ENCODE measurements at places on chromosomes 16 and 17.

GRCh38 chr17:72477491-72477890, 356.7 kb downstream of the SOX9 start:
- DNase-seq = no peak

- DNase-seq = peak; percentile 4
Measured at GRCh38 chr17:7636163-7636562, 6.2 kb downstream of the SHBG start.

- peak; percentile 58 for DNase-seq
Measured at GRCh38 chr17:48954300-48954755, 9.7 kb upstream of the SNF8 start.

DNA sequence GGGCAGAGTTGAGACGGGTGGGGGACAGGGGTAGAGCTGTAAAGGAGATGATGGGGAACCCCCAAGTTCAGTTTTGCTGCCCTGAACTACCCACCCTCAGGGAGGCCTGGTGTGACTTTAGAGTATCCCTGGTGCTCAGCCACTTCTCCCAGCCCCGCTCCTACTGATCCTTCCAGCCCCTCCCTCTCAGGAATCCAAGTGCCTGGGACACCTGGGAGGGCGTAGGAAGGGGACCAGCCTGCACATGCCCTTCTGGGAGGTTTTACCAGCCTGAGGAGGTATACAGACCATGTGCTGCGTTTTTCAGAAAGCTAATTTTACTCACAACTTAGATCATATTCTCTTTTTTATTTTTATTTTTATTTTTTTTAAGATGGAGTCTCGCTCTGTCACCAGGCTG, 4.1 kb downstream of the ST6GALNAC2 start:
- no peak for DNase-seq

DNA sequence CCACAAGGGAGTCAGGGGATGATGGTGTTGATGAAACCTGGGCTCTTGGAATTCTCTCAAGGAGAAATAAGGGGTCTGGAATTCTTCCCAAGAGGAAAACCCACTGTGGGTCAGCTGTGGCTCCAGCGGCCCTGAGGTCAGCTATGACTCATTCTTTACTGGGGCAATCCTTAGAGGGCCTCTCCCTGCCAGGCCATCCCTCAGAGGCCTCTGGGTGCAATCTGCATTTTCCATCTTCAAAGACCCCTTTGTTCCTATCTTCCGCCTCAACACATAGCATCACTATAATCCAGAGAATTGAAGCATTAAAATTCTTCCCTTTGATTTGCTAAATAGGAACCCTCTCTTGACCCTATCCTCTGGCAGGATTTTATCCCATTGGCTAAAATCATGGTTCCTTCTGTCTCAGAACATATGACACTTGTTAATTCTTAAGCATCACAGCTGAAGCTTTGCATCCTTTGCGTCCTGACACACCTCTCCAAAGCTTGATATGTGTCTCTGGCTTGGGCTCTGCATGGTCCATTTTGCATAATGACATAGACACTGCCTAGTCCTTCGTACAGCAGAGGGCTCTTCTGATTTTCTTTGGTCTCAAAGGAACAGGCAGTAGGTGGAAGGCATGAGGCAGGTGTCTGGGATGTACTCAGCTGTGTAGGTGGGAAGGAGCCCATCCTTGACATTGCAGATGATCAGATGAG, 4.4 kb upstream of the KRT37 start:
- no peak for DNase-seq

GRCh38 chr17:6551869-6552531, 4.4 kb downstream of the PITPNM3 start:
- DNase-seq = no peak

- no peak for DNase-seq
Measured at GRCh38 chr17:59415397-59415796, 83.9 kb downstream of the YPEL2 start.

- no peak for DNase-seq
Measured at GRCh38 chr16:24073321-24073720, 182.8 kb upstream of the CACNG3 start.

- no peak for DNase-seq
Measured at GRCh38 chr17:82684228-82684841, 14.2 kb downstream of the RAB40B start.

DNA sequence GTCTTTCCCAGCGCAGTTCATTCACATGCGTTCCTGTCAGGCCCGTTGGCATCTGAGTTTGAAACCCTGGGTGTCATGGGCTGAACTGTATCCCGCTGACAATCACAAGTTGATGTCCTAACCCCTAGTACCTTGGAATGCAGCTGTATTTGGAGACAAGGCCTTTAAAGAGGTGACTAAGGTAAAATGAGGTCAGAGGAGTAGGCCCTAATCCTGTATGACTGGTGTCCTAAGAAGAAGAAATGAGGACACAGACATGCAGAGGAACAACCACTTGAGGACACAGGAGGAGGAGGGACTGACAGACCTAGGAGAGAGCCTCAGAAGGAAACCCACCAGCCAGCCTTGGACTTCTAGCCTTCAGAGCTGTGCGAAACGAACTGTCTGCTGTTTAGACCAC, 33.1 kb downstream of the TRPV2 start:
- no peak for DNase-seq
